NCI-H774 (cell line): ENCODE measurements at places on chromosomes 12 and 14.

- no peak for DNase-seq
Observed at GRCh38 chr14:79809849-79810612, 401.3 kb downstream of the DIO2 start.

DNA sequence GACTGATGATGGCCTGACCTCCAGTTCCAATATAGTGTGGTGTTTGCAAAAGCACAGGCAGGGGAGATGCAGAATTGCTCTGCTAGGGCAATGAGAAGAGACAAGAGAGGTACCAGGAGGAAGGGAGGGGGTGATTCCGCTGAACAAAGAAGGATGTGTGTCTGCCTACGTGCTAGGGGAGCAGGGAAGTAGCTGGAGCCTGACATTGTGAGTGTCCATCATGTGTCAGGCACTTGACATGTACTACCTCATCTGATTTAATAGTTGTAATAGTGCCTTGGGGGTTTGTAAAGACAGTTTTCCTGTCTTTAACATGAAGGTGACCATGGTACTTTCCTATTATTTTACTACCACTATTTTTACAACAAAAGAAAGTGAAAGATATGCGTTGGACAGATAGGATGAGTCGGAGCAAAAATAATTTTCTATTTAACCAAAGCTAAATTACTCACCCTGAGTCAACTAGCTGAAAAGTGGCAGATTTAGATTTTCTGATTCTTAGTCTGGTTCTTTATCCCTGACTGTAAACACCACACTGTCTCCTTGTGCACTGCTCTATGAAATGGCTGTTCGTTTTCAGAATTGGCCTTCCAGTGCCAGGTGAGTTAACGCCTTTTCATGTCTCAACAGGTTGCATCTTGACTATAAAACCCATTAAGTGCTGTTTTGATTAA, 33.7 kb upstream of the TEAD4 start:
- DNase-seq, result no peak

GRCh38 chr12:14846042-14846587, 2.8 kb upstream of the ART4 start:
- DNase-seq, result no peak

DNA sequence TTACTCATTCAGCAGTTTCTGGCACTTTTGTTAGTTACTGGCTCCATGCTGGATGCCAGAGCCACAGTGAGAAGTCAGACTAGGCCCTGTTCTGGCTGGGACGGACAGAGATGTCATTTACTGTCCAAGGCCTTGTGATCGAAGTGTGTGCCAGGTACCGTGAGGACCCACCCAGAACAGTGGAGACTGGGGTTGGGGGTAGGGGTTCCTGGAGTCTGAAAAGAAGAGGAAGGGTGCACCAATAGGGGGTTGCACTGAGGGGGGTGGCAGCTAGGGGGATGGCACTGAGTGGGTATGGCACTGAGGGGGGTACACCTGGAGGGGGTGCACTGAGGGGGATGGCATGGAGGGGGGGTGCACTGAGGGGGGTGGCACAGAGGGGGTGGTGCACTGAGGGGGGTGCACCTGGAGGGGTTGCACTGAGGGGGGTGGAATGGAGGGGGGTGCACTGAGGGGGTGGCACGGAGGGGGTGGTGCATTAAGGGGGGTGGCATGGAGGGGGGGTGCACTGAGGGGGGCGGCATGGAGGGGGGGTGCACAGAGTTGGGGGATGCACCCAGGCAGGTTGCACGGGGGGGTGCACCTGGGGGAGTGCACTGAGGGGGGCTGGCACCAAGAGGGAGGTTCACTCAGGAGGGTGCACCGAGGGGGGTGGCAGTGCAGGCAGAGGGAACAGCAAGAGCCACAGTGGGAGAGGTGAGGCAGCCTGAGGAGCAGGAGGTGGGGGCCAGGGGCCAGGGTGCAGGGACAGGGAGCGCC, 10.6 kb upstream of the CYP46A1 start:
- DNase-seq, result no peak

DNA sequence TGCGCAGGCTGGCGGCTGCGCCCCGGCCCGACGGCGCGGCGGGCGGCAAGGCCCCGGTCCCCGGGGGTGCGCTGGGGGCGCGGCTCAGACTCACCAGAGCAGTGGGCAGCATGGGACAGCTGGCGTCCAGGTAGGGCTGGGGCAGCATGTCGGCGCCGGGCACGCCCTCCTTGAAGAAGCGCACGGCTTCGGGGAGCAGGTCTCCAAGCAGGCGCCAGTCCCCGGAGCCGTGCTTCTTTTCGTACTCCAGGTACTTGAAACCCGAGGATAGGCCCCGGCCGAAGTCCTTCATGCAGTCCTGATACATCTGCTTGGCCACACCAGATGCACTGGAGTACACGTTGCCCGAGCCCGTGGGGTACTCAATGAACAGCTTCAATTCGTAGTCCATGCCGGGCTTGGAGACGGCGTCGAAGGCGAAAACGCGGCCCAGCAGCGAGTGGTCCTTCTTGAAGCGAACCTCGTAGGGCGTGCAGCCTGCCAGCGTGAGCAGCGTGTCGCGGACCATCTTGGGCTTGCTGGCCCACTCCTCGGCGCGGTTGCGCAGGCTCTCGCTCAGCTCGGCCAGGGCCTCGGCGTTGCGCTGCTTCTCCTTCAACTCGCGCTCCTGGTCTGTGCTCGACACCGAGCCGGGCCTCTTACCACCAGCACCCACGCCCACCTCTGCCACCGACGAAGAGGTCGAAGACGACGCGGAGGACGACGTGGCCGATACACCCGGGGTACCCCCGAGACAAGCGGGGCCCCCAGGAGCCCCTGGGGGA, 2.2 kb downstream of the IRF2BPL start:
- DNase-seq, result no peak

- DNase-seq, result no peak
Observed at GRCh38 chr12:46946137-46946536, 120.3 kb upstream of the SLC38A4 start.

- no peak for DNase-seq
Observed at GRCh38 chr12:10722905-10723746, at the start of gene YBX3. Gene YBX3 (minus strand): TSS chr12:10723323. CDS start chr12:10723111, 212 bp downstream.

DNA sequence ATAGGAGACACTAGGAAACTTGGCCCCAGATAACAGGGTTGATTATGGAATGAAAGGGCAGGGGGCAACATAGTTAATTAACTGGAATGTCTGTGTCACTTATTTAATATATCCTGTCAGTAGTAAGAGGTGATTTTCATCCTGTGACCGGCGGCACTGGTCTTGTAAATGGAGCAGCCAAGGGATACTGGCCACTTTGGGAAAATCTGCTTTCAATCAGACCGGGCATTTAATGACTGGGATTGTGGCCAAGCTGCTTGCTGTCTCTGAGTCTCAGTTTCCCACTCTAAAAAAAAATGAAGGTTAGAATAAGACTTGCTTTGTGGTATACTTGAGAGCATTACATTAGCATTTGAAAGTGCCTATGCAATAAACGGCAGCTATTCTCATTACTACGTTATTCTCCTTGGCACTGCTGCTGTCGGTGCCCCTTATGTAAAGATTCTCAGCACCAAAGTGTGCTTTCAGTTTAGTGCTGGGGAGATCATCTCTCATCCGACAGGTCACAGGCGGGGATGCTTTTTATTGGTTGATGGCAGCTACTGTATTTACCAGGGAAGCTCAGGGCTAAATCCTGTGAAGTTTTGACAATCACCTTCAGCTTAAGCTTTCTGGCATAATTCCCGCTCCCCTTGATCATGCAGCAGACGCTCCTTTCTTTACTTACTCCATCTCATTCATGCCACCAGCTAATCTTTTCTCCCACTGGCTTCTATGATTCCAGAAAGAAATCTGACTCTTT, 162.1 kb downstream of the ESRRB start:
- DNase-seq, result no peak

- DNase-seq, result no peak
Observed at GRCh38 chr14:68898248-68899032, 80.7 kb downstream of the ACTN1 start.

GRCh38 chr12:68403711-68404110, 71.5 kb upstream of the MDM1 start:
- no peak for DNase-seq

GRCh38 chr12:31887109-31887811, 72.0 kb upstream of the RESF1 start:
- DNase-seq, result no peak

GRCh38 chr12:121222847-121223246, 12.9 kb downstream of the P2RX4 start:
- no peak for DNase-seq

GRCh38 chr12:59672273-59672672, 76.4 kb downstream of the SLC16A7 start:
- no peak for DNase-seq

DNA sequence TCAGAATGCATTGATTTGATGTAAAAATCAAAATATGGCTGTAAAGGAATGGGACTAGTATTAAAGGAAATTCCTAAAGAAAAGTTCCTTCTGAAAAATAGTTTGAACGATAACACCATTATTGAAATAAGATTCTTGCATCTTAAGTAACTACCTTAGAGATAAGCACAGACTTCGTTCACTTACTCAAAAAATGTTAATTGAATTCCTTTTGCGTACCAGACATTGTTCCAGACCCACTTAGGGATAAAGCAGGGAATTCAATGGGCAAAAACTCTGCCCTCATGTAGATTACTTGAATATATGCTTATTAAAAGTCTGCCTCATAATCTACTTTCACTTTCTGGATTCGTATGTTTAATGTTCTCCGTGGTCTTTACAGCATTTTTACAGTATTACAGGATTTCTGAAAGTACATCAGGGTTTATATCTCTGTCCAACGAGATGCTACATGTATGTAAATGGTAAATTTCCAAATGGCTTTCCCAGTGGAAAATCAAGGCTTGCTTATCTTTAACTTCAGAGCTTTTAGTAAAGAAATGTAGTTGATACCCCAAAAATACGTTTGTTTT, 213.7 kb downstream of the GXYLT1 start:
- no peak for DNase-seq

GRCh38 chr14:36784541-36784940, 122.9 kb downstream of the PAX9 start:
- DNase-seq, result no peak

- no peak for DNase-seq
Observed at GRCh38 chr12:68490476-68490875, 120.2 kb upstream of the RAP1B start.

DNA sequence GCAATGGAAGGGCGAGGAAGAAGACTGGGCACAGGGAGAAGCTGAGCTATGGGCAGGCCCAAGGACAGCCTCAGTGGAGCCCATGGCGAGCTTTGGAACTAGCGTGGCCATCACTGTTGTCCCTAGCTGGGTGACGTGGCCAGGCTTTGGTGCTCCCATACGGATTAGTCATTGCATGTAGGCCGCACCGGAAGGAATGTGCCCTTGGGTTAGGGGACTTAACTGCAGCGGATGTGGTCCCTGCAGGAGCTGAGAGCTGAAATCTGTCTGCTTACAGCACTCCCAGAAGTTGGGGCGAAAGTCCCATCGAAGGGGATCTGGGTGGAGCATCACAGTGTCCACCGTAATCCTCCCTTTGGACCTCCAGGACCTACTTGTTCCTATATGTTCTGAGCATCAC, 133.7 kb downstream of the PAPOLA start:
- DNase-seq, result no peak

- no peak for DNase-seq
Observed at GRCh38 chr12:83432176-83432719, 745.5 kb downstream of the TMTC2 start.

DNA sequence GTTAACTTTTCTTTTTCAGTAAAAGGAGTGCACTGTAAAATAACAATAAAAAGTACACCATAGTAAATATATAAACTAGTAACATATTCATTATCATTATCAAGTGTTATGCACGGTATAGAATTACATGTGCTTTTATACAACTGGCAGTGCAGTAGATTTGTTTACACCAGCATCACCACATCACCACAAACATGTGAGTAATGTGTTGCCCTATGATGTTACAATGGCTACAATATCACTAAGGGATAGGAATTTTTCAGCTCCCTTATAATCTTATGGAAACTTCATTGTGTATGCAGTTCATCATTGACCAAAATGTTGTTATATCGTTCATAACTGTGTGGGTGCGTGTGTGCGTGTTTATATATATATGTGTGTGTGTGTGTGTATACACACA, 23.5 kb upstream of the NEDD1 start:
- no peak for DNase-seq

- DNase-seq, result no peak
Observed at GRCh38 chr12:116508145-116509121, 50.7 kb upstream of the MAP1LC3B2 start.

DNA sequence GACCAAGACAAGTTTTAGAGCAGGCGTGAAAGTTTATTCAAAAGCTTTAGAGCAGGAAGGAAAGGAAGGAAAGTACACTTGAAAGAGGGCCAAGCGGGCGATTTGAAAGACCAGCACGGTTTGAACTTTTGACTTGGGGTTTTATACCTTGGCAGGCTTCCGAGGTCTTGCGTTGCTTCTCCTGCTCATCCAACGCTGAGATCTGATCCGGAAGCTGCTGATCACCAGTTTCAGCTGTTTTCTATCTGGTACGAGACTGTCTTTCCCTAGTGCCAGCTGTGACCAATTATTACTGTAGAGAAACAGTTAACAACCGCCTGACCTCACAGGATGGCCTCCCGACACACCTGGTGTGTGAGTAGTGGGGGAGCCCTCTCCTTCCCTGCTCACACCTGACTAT, 20.6 kb upstream of the SNRPF start:
- peak; percentile 24 for DNase-seq

GRCh38 chr14:106657460-106657859, 1131.1 kb downstream of the TMEM121 start:
- DNase-seq, result peak; percentile 27

GRCh38 chr14:20456971-20457370, 1.9 kb downstream of the APEX1 start:
- DNase-seq, result no peak

- no peak for DNase-seq
Observed at GRCh38 chr14:101331141-101331525, 230.2 kb upstream of the DIO3 start.

DNA sequence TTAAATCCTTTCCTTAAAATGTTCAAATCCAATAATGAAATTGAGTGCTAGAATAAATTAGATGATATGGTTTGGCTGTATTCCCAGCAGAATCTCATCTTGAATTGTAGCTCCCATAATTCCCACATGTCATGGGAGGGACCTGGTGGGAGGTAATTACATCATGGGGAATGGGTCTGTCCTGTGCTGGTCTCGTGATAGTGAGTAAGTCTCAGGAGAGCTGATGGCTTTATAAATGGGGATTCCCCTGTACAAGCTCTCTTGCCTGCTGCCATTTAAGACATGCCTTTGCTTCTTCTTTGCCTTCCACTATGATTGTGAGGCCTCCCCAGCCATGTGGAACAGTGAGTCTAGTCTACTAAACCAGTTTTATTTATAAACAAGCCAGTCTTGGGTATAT, 508.5 kb downstream of the ETNK1 start:
- no peak for DNase-seq
